NK-92 treated with Interleukin-12 subunit alpha and Interleukin-12 subunit beta, amount 100 ng/mL, for 24 hours (cell line): ENCODE measurements at places on chromosomes 16 and 17.
A peak's percentile ranks its signal among the peaks of the same experiment; 100 is the strongest.

DNA sequence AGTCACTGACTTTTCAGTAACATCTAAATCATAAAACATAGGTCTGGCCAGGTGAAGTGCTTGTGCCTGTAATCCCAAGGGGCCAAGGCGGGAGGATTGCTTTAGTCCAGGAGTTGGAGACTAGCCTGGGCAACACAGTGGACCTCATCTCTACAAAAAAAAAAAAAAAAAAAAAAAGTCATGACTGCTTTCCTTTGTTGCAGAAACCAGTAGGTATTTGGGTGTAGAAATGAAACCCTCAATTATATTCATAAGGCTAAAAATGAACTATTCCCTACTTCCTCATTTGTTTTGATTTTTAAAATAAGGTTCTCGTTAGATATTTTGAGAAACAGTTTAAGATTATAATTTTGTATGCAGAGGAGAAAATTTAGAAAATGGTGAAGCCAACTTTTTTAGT is 26.0 kb downstream of the PITPNC1 start:
- DNase-seq: no peak

- DNase-seq: no peak
Observed at GRCh38 chr17:63826468-63827001, 696 bp upstream of the PSMC5 start.

DNA sequence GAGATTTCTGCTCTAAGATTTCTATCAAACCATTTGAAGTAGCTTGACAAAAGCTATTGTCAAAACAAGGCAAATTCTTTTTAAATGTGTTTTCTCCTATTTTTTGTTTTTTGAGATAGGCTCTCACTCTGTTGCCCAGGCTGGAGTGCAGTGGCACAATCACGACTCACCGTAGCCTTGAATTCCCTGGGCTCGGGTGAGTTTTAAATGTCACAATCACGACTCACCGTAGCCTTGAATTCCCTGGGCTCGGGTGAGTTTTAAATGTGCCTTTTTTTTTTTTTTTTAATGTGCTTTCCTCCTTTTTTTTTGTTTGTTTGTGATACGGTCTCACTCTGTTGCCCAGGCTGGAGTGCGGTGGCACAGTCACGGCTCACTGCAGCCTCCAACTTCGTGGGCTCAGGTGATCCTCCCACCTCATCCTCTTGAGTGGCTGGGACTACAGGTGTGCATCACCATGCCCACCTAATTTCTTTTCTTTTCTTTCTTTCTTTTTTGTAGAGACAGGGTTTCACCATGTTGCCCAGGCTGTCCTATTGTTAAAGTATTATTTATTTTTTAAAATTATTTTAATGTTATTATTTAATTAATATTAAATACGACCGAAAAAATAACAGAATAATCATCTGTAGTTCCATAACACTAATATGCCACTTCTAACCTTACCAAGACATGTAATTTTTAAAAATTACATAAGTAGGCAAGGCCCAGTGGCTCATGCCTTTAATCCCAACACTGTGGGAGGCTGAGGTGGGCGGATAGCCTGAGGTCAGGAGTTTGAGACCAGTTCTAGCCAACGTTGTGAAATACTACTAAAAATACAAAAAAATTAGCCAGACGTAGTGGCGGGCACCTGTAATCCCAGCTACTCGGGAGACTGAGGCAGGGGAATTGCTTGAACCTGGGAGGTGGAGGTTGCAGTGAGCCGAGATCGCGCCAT is 69.7 kb upstream of the FA2H start:
- no peak for DNase-seq

DNA sequence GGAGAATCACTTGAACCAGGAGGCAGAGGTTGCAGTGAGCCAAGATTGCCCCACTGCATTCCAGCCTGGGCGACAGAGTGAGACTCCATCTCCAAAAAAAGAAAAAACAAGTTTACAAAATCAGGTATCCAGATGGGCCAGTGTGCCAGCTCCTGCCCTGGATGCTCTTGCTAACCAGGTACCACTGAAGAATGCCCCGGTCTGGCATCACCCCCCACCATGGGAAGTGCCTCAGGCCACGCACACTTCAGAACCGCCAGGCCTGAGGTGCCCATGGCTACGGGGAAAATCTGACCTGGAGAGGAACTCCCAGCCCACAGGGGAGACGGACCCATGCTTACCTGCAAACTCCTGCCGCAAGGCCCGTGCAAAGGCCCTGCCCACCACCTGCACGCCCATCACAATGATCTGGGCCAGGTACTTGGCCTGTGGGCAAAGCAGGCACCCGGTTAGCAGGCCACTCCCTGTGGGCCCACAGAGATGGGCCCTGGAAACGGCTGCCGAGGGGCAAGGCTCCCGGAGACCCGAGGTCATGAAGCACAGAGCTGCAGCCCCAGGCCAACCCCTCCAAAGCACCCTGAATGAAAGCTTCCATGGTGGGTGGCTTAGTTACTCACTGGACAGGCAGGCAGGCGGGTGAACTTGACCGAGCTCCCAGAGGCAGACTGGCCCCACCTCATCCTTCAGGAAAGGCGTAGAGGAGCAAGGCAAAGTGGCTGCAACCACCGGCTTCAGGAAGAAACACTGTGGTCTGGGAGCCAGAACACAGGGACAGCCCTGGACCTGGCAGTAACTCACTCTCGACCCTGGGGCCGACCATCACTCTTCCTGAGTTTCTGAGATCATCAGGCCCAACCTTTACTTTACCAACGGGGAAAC is 8.0 kb downstream of the PAM16 start:
- DNase-seq: no peak

DNA sequence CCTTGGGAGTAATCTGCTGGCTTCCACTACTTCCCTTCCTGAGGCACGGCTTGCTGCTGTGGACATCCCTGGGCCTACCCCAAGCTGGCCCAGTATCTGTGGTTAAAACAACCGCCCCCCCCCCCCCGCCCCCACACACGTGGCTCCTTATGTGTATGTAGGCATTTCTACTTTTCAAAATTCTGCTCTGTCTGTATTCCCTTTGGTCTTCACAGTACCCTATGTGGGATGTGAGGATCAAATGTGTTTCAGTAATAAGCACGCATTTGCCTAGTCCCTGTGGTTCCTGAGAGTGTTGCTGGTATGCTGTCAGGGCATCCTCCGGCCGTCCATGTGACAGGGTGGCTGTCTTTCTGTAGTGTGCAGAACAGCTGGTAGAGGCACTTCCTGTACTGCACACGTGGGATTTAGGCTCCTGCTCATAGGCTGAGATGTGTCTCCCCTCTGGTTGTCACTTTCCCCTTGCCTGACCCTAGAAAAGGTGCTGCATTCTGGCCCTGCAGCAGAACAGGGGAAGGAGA is 2.2 kb downstream of the NT5M start:
- peak; percentile 22 for DNase-seq

GRCh38 chr17:61875285-61875684 is 12.0 kb upstream of the BRIP1 start:
- DNase-seq: no peak

GRCh38 chr17:58487589-58488427 is at the start of gene HSF5:
Gene HSF5, minus strand, starts transcription at chr17:58488408. Its CDS starts 134 bp downstream, at chr17:58488274.
- no peak for DNase-seq

DNA sequence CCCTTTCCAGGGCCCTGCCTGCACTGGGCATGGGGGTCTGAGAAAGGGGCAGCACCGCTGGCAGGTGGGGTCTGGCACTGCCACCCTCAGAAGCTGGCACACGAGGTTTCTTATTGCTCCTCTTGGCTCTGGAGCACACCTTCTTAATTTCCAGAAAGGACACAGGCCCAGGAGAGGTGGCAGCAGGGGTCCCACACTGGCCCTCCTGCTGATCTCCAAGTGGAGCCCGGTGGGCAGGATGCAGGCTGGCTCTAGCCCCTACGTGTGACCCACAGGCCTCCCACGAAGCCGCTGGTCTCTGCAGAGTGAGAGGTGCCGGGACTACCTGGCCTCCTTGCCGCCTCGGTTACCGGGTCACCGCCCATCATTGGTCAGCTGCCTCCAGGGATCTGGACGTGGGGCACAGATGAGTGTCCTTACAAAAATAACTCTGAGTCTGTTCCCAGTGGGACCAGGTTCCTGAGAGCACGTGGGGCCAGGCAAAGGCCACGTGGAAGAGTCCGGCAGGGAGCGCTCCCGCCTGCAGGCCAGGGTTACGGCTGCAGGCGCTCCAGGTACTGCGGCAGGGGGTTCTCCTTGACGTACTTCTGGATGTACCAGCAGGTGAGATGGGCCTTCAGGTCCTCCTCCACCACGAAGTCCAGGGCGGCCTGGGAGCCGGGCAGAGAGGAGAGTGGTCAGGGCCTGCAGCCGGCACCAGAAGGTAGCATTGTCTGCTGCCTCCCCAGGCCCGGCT is 10.3 kb downstream of the NATD1 start:
- DNase-seq: no peak

GRCh38 chr17:1110541-1110861 is 69.3 kb downstream of the ABR start:
- DNase-seq: no peak

GRCh38 chr17:44120851-44121605 is 2.4 kb downstream of the HDAC5 start:
- DNase-seq: no peak

DNA sequence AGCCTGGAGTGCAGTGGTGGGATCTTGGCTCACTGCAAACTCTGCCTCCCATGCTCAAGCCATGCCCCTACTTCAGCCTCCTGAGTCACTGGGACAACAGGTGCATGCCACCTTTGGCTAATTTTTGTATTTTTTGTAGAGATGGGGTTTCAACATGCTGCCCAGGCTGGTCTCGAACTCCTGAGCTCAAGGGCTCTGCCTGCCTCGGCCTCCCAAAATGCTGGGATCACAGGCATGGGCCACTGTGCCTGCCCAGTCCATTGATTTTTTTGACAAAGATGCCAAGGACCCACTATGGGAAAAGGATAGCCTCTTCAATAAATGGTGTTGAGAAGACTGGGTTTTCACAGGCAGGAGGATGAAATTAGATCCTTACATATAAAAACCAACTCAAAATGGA is 10.8 kb upstream of the ADCY7 start:
- DNase-seq: no peak

DNA sequence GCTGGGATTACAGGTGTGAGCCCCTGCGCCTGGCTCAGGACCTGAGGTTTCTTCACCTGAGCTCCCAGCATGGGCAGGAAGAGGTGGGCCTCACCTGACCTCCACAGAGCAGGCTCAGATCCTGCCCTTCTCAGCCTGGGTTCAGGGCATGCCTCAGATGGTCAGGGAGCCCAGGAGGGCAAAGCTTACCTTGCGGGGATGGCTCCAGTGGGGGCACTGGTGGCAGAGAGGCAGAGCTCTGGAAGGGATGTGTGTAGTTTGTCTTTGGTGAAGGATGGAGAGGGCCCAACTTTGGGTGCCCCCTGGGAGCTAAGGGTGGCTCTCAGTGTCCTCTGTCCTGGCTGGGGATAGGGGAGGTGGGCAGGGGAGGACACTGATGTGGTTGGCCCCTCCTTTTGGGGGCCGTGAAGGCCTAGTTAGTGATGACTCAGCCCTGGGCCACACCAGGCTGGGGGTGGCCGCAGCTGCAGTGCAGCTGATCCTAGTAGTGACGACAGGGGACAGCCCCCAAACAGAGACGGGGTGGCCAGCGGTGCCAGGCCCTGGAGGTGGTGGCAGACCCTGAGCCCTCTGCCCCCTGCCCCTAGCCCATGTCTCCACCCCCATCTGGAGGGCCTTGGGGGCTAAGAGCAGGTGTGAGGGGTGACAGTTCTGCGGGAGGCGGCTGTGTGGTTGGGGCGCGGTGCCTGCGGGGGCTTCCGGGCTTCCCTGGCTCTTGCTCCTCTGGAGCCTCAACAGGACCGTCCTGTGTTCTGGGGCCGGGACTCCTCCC is 5.8 kb downstream of the NHERF2 start:
- DNase-seq: no peak

DNA sequence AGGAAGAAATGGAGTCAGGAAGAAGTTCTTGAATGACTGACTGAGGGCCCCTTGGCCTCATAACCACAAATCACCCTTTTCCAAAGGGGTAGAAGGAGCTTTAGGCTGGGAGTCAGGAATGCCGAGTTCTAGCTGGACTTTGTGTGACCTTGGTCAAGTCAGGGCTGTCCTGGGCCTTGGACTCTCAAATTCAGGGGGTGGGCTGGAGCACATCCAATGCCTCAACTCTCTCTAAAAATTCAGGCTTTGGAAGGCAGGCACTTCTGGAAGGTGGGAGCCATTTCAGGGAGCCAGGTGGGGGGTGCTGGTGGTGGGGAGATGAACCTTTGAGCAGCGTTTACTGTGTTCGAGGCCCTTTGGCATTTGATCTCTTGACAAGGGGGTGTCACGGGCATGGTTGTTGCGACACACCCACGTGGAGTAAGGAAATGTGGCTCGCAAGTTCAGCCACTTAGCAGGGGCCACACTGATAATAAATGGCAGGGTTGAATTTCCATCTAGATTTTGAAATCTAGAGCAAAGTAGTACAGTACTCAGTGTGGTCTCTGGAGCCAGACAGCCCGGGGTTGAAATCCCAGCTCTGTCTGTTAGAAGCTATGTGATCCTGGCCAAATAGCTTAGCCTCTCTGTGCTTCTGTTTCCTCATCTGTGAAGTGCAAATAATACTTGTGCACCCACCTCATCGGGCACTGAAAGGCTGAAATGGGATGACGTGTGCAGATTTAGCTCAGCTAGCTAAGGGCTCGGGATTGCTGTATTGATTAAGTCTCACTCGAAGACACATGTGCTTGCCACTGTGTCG is 47.1 kb upstream of the CIBAR2 start:
- no peak for DNase-seq

DNA sequence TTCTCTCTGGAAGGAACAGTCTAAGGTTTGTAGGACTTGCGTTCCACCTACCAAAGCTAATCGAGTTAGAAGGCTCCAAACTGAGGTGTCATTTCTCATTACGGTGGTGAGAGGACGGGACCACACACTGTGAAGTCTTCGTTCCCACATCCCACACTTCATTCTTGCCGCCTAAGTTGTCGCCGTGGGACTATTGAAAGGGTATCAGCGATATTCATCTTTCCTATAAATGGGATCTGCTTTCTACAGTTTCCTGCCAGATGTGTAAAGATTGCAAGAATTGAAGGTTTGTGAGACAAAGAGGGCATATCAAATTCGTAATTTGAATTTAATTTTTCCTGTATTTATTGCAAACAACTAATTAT is 608 bp upstream of the TRIM37 start:
- DNase-seq: no peak

DNA sequence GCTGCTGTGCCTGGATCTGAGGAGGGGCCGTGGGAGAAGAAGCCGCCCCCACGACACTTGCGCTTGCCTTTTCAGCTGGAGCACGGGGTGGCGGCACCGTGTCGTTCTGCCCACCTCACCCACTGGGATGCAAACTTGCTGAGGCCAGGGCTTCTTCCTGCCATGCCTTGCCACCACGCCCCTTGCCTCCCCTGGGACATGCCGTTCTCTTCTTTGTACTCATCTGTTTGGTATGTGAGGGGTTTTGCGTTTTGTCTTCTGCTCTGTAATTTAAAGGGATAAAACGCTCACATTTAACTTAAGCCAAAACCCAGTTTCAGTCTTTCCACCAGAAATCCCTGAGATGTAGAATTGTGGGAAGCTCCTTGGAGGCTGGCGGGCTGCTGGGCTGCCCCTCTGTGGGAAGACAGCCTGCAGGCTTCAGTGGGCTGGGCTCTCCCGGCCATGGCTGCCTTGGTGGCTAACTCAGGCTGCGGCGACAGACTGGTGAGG is 180.2 kb downstream of the RPTOR start:
- no peak for DNase-seq

GRCh38 chr16:82630219-82630618 is 3.5 kb downstream of the CDH13 start:
- no peak for DNase-seq

GRCh38 chr17:80337195-80337895 is 76.7 kb downstream of the RNF213 start:
- no peak for DNase-seq
